ENCODE measurements at places on chromosomes 16 and 17.

DNA sequence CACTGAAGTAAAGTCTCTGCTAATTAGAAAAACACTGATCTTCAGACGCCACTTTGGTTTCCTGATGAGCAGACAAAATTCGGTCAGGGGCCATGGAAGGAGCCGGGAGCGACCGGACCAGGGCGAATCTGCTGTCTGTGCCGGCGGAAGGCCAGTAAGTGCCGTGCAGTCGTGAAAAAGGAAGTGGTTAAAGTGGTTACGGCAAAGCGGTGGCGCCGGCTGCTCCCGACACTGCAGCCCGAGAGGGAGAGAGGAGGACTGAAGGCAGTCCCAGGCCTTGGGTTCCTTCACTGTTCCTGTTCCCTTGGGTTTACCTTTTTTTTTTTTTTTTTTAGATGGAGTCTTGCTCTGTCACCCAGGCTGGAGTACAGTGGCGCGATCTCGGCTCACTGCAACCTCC lies 17.3 kb upstream of the HEXD start:
- peak; percentile 23 for DNase-seq

DNA sequence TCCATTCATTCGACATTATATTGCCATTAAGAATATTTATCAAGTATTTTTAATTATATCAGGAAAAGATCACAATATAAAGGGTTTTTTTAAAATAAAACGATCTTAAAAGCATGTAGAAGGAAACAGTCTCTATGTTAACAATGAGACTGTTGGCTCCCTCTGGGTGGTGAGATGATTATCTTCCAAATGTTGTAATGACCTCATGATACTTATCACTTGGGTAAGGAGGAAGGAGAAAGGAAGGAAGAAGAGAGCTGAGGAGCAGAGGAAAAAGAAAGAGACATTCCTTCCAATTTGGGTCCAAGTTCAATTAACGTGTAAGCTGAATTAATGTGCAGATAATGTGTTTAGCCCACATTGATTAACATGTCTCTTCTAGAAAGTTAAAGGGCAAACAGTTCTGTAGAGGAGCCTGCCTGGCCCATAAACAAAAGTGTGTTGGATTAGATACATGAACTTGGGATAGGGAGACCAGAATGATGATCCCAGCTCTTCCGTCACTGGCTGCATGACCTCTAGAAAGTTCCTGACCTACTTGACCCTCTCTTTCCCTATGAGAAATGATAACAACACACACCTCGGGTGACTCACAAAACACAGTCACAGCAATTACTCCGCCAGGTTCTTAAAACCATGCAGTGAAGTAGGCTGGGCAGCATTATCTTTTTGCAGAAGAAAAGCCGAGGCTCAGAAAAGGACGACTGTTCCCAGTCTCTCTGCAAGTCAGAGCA lies 32.0 kb downstream of the PIMREG start:
- DNase-seq, result no peak

- no peak for DNase-seq
Measured at GRCh38 chr16:70685061-70685937, 554 bp downstream of the MTSS2 start.

GRCh38 chr16:50354629-50355456 lies 13.9 kb downstream of the BRD7 start:
- no peak for DNase-seq

DNA sequence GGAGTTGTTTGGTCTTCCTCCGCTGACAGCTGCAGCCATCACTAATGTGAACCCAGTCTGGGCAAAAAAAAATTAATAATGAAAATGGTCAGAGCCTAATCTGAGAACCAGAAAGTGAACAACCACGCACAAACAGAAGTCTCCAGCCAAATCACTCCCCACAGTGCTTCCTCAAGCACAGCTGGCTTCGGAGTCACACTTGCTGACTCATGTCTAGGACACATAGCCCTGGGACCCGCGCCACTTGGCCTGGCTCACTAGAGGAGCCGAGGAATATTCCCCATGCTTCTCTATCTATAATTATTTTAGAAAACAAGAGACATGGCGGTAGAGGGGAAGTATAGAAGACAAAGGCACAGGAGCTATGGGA lies 109.1 kb downstream of the ZFHX3 start:
- no peak for DNase-seq

GRCh38 chr17:6077752-6078151 lies 7.6 kb downstream of the WSCD1 start:
- DNase-seq, result no peak

DNA sequence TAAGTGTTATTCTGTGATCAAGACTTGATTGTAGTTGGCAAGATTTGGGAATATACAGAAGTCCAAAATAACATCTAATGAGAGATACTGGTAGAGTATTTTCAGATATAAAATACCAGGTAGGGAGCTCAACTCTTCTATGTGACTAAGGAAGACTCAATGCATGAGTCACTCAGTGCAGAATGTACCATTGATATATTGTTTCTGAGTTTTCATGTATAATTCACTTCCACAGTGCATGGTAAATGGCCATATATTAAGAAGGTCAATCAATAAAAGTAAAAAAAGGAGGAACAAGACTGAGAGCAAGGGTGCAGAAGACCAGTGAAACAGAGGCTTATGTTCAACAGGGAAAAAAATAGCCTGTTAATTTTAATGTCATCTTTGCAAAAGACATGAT lies 1387.9 kb downstream of the CDH8 start:
- DNase-seq, result no peak

GRCh38 chr16:68889508-68890150 lies 46.3 kb downstream of the TANGO6 start:
- no peak for DNase-seq
